ENCODE measurements at places on chromosomes 16 and 17. TPM values are rescaled to one million over a fixed set of nuclear protein-coding genes. Genes with fewer than 3 reads are reported as not detected.

Gene ELP5
- 124 TPM for total RNA-seq

Gene EXOC3L1
- total RNA-seq = not detected

Gene PAGR1
- total RNA-seq = 45.6 TPM

Gene MILR1
- 1.0 TPM for total RNA-seq

Gene SLC13A2
- total RNA-seq = 0.10 TPM

Gene TOP2A
- total RNA-seq = 231 TPM

Gene CDRT4
- total RNA-seq = 0.61 TPM

Gene TERB1
- total RNA-seq = not detected

Gene XAF1
- 0.24 TPM for total RNA-seq

Gene PRR35
- 0.13 TPM for total RNA-seq

Gene NPTX1
- total RNA-seq = 115 TPM

Gene RGS11
- 2.7 TPM for total RNA-seq

Gene NOS2
- total RNA-seq = 0.16 TPM

Gene TNFRSF17
- not detected for total RNA-seq

Gene OTOA
- total RNA-seq = 0.05 TPM

Gene DOC2B
- total RNA-seq = 0.82 TPM

Gene FBXW10B
- total RNA-seq = 2.5 TPM

Gene GJD3
- total RNA-seq = 0.87 TPM

Gene EFNB3
- 1.8 TPM for total RNA-seq

Gene CMTM2
- total RNA-seq = not detected

Gene ABCC12
- total RNA-seq = 0.09 TPM

Gene TBC1D3B
- 2.4 TPM for total RNA-seq

Gene TBC1D3K
- not detected for total RNA-seq

Gene RHBDF2
- 68.3 TPM for total RNA-seq

Gene FBXW10
- 1.1 TPM for total RNA-seq

Gene SDK2
- total RNA-seq = 0.33 TPM

Gene ODAD4
- 1.4 TPM for total RNA-seq

Gene CAPNS2
- total RNA-seq = not detected

Gene KPNB1
- total RNA-seq = 325 TPM

Gene CDIP1
- 11.7 TPM for total RNA-seq

Gene SMCR8
- total RNA-seq = 16.2 TPM

Gene TEKT1
- total RNA-seq = 0.12 TPM

Gene KRT32
- total RNA-seq = not detected

Gene GLTPD2
- total RNA-seq = not detected

Gene LLGL2
- total RNA-seq = 25.5 TPM

Gene TRIM72
- total RNA-seq = 0.02 TPM

Gene MSLN
- 3.1 TPM for total RNA-seq

Gene KRTAP1-5
- total RNA-seq = not detected

Gene FOXF1
- not detected for total RNA-seq

Gene HS3ST4
- not detected for total RNA-seq

Gene IKZF3
- not detected for total RNA-seq

Gene SLC9A5
- total RNA-seq = 1.6 TPM

Gene ALOX15
- total RNA-seq = not detected

Gene KRT12
- not detected for total RNA-seq

Gene HEATR9
- not detected for total RNA-seq

Gene DNAJA2
- total RNA-seq = 79.3 TPM

Gene CBX4
- 36.0 TPM for total RNA-seq

Gene ACSM2B
- not detected for total RNA-seq

Gene KRTAP2-3
- not detected for total RNA-seq

Gene KRT26
- total RNA-seq = not detected

Gene SOX9
- 11.2 TPM for total RNA-seq

Gene NLRC3
- 0.01 TPM for total RNA-seq

Gene PIK3R5
- not detected for total RNA-seq

Gene SCNN1B
- total RNA-seq = 0.14 TPM

Gene HOXB5
- 2.5 TPM for total RNA-seq

Gene KIFC3
- total RNA-seq = 184 TPM
